NCI-H524 (cell line): ENCODE measurements at places on chromosomes 6 and 20.
A peak's percentile ranks its signal among the peaks of the same experiment; 100 is the strongest.

DNA sequence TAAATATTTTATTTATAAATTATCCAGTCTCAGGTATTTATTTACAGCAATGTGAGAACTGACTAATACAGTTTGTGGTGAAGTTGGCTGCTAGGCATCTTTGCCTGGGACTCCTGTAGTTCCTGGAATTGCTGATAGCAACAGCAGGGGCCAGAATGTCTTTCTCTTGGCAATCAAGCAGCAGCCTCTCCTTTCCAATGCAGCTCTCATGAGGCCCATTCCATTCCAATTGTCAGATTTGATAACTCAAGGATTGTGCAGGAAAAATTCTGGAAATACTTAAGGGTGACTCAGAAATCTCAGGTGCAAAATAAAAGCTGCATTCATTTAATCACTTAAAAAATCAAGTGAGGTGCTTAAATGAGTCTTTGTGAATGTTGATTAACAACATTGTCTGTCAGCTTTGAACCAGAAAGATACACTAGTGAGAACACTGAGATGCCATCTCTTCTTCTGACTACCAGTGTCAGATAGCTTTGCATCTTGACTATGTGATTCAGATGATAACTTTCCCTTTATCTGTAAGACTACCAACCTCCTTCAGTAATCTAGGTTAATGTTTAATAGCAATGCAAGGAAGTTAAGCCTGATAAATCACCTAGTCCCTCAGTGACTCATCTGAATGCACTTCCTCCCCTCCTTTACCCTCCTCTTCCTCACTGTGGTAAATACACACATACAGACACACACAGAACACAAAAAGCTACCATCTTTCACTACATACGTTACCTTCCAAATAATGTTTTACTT, 32.1 kb upstream of the COL21A1 start:
- no peak for DNase-seq

GRCh38 chr6:162315291-162315690, 412.3 kb downstream of the PRKN start:
- DNase-seq: no peak

DNA sequence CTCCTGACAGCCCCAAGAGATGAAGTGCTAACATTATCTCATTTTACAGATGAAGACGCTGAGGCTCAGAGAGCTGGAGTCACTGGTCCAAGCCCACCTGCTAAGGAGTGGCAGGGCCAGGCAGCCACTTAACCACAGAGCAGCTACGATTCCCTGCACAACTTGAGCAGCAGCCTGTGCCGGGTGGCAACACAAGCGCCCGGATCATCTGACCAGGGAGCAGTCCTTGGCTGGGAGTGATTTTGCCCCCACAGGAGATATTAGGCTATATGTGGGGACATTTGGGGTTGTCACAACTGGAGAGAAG, 93.2 kb upstream of the PTPN1 start:
- peak; percentile 90 for DNase-seq

- no peak for DNase-seq
Measured at GRCh38 chr20:60108397-60108796, 150.2 kb downstream of the CDH26 start.

GRCh38 chr6:101705866-101706265, 312.4 kb downstream of the GRIK2 start:
- DNase-seq: no peak

GRCh38 chr6:43702534-43703440, 15.2 kb upstream of the MRPS18A start:
- peak; percentile 81 for DNase-seq

DNA sequence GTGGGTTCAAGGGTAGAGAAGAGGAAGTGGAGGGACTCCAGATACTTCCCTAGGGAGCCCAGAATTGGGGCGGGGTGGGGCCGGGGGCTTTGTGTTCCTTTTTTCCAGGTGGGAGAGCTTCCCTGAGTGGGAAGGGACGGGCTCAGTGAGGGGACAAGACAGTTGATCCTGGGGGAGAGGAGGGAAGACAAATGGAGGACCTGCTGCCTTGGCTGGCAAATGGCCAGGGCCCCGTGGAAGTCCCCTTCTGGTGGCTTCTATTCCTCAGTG, 2.6 kb downstream of the CTSZ start:
- no peak for DNase-seq

GRCh38 chr6:157314705-157315321, 8.5 kb downstream of the TMEM242 start:
- no peak for DNase-seq

DNA sequence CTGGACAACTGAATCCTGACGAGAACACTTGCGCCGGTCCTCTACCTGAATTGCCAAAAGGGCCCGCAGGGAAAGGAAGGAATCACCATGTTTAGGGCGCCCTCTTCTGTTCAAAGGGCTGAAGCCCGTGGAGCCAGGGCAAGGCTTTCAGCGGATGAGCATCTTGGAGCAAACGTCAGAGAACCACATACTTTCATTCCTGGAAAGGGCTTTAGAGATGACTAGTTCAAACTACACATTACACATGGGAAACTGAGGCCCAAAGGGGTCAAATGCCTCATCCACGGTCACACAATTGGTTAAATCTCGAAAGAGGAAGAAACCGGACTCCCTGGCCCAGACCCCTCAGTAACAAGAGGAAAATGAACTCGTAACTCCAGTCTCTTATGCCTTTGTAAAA, 11.5 kb upstream of the ZNF133 start:
- DNase-seq: peak; percentile 75

DNA sequence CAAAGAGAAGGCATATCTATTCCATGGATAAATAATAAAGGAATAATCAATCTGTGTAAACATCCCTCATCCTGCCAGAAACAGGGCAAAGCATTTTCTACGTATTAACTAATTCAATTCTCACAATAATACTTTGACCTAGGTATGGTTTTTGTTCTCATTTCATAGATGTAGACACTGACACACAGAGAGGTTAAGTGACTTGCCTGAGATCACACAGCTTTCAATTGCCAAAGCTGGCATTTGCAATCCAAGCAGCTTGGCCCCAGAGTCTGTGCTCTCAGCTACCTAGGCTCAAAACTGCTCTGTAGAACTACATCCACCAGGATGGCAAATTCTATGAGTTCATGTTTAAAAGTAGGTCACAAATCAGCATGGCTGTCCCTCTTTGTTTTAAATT, 124.9 kb downstream of the BMP7 start:
- no peak for DNase-seq

GRCh38 chr6:33683051-33683571, 28.4 kb downstream of the UQCC2 start:
- no peak for DNase-seq

DNA sequence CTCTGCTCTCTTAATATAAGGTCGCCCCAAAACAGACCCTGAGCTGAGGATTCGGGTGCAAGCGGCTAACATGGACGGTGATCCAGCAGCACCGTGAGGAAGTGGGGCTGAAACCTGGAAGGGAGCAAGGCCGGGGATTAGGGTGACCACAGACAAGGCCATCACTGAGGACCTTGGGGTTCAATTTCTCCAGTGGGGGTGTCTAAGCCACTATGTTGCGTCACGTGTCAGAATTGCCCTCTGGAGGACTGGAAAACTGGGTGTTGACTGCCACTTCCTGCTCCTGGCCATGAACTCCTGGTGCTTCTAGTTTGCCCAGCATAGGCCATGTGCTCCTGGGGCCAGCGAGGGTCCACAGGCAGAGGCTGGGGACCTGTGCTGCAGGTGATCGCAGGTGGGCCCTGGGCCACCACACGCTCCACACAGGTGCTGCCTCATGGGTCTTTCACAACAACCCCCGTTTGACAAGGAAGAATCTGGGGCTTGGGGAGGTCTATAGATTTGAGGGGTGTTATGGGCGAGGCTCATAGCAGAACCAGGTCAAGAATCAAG, 101.9 kb downstream of the CDH26 start:
- DNase-seq: no peak

DNA sequence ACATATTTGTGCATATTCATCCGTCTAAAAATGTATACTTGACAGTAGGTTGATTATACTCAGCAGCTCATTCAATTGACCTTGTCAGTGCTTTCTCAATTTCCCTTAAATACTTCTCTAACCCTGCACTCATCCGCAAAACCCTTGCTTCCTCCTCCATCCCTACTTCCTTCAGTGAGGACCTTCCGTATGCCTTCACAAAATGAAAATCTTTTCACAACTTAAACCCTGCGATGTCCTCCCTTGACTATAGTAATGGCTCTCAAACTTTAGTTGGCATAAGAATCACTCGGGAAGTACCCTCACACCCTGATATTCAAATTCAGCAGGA, 5.2 kb downstream of the MBOAT1 start:
- DNase-seq: no peak

DNA sequence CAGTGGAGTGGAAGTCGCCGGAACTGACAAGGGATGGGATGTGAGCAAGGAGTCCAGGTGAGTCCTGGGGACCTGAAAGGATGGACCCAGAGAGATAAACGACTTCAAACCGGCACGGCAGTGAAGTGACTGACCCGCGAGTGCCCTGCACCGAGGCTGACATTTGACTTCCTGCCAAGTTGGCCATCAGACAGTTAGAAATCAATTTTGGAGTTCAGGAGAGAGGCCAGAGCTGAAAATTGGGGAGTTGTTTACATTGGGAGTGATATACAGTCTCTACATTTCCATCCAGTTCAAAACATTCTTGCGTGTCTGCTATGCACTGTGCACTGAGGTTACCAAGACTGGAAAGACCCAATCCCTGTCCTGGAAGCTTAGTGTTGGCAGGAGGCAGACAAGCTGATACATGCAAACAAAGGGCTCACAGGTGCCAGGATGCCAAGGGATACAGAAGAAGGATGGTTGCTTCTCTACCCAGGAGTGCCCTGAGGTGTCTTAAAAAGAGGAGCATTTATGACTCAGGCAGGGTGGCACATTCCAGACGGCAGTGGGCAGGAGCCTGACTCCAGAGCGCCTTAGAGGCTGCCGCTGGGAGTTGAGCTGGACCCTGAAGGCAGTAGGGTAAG, 186.6 kb downstream of the MTHFD1L start:
- DNase-seq: no peak

- no peak for DNase-seq
Measured at GRCh38 chr20:47594157-47594556, 92.5 kb downstream of the NCOA3 start.

DNA sequence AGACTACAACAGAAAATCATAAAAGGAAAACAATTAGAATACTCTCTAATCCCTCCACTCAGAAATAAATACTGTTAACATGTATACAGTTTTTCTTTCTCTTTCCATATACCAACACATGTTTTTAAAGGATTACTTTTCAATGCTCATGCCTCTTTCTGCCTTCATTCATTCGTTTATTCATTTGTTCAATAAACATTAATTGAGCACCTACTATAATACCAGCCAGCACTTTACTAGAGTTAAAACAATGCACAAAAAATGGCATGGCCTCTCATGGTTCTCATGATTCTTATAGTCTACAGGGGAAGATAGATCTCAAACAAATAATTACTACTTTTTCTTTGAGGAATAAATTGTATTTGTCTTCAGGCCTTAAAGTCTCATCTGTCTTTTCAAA, 70.3 kb upstream of the RIPOR2 start:
- no peak for DNase-seq

GRCh38 chr6:11236076-11236750, 3.7 kb upstream of the NEDD9 start:
- DNase-seq: no peak

DNA sequence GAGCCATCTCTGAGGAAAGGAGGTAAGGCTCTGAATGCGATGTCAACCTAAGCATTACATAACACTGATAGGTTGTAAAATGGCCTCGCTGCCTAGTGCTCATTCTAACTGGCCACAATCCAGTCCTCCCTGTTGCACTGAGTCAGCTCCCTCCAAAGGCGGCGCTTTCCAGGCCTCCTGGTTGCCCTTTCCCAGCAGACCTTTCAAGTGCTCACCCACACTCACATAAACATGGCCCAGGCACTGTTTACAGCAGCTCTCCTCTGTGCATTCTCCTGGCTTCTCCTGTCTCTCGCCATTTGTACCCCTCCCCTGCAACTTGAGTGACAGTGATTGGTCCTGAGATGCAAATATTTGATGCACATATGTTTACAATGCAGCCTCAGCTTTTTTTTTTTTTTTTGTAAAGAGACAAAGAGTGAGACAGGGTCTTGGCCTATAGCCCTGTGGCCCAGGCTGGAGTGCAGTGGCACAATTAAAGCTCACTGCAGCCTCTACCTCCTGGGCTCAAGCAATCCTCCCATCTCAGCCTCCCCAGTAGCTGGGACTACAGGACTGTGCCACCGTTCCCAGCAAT, 36.8 kb upstream of the PRND start:
- no peak for DNase-seq

DNA sequence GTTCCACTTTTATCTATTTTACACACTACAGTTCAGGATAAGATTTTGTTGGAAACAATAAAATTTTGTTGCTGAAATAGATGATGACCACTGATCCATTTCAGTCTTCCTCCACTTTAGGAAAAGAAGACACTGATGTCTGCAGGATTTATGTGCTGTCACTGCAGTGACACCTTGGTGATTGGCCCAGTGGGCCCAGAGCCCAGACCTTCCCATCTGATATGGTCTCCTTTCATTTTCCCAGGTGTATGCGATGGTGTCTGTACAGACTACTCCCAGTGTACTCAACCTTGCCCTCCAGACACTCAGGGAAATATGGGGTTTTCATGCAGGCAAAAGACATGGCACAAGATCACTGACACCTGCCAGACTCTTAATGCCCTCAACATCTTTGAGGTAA, 19.6 kb upstream of the ADGRF4 start:
- no peak for DNase-seq

GRCh38 chr6:169340395-169340794, 86.7 kb upstream of the THBS2 start:
- DNase-seq: no peak

GRCh38 chr6:14977747-14978382, 268.0 kb upstream of the JARID2 start:
- DNase-seq: no peak

DNA sequence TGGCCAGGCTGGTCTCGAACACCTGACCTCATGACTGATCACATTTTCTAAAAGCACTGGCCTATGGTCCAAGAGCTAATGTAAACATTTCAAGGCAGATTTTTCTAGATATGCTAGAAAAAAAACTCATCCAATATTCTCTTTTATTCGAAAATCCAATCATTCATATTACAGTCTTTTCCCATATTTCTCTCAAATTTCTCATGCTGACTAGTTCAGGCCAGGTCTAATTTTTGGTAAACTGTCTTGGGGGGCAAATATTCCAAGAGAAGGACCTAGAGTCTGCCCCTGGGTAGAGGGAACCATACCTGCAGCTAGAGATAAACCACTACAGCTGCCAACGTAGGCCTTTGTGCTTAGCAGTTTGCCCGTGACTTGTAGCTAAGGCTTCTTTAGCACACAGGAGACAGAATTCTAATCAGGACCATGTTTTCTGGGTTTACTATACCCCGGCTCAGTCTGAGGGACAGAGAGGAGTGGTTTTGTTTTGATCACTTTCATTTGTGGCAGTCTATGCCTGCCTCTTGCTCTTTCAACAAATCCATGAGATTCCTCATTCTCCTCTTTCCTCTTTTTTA, 71.8 kb upstream of the CITED2 start:
- DNase-seq: no peak

- DNase-seq: peak; percentile 47
Measured at GRCh38 chr6:30130887-30131862, 4.8 kb upstream of the TRIM40 start.
